Umbilical cord (tissue), 2 donors: ENCODE measurements at places on chromosomes 7 and 10. TPM values are rescaled to one million over a fixed set of nuclear protein-coding genes. Genes with fewer than 3 reads are reported as not detected.

The AS3MT gene
- total RNA-seq, result 4.8 TPM

- DNase-seq, result peak; percentile 65
Measured at GRCh38 chr10:30437031-30437841, 3.3 kb downstream of the MAP3K8 start.

The C10orf67 gene
- 7.7 TPM for total RNA-seq

DNA sequence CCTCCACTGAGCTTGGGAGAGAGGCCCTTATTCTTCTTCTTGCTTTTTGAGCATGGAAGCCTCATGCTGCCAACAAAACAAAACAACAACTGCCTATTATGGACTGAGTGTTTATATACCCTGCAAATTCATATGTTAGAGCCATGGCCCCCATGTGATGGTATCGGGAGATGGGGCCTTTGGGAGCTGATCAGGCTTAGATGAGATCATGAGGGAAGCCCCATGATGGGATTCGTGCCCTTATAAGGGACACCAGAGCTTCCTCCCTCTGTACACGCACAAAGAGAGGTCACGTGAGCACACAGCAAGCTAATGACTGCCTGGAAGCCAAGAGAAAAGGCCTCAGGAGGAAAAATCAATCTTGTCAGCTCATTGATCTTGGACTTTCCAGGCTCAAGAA lies 235.0 kb downstream of the FANK1 start:
- no peak for DNase-seq

DNA sequence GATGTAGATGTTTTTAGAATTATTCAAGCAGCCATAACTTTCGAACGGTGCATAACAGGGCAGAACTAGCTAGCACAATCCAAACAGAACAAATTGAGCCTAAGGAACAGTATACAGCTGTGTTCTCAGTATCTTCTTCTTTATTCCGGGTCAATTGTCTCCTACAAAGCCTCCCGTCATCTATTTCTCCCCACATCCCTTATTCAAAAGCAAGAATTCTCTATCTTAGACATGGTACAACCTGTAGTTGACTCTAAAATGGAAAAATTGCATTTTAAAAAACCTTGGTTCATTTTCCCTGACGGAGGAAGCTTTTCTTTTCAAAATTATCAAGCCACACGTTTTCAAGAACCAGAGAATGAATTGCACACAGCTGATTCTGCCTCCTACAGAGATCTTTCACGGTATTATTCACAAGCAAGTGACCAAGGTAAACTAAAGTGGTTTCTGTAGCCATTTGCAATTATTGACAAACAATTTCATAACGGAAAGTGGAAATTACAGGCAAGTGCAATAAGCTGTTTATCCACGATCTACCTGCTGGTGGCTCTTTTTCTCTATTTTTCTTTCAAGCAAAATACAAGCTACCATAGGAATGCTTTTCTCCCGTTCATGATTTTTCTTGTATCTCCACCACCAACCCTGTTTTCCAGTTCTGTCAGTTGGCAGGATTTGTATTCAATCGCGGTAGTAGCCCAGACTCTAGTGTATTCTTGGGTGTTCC lies 2.3 kb downstream of the GRM8 start:
- DNase-seq, result no peak
